Stimulated activated effector memory CD8-positive, alpha-beta T cell treated with anti-CD3 and anti-CD28 coated beads, Interleukin-12 subunit alpha, Interleukin-12 subunit beta, amount 100 ng/mL, for 72 hours (primary cell): ENCODE measurements at places on chromosomes 7 and 10.

DNA sequence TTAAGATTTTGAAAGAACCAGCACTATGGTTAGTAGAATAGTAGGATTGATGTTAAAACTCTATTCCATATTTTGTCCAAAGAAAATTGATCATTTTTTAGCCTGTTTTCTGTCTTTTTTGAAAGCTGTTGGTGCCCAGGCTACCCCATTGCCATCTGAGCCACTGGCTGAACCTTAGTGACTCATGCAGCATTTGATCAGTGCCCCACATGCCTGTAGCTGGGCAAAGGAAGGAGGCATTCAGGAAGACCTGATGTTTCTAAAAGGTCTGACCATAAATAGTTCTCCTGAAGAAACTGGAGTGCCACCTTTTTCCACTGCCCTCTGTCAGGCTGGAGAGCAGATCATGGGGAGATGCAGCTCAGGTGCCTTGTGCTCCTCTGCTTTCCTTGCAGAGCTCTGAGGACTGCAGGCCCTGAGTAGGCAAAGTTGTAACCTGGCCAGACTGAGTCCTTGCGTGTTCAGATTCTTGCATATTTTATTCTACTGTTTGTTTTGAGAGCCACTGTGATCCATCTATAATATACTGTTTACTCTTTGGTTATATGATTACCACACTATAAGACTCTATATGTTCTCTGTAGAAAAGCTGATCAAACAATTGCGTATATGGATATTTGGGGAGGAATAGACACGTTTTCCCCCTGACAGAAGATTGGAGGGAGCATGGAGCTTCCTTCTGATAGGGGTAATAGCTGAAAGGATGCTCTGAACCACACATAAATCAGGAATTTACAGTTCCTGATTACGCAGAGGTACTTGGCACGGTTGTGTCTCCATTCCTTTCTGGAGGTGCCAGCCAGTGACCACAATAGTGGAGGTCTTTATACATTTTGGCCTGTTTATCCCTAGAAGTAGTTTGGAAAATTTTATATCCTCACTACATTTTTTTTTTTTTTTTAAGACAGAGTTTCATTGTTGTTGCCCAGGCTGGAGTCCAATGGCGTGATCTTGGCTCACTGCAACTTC lies 48.9 kb upstream of the GJD4 start:
- DNase-seq = no peak

- DNase-seq = no peak
Observed at GRCh38 chr10:78805176-78805575, 263.6 kb upstream of the ZMIZ1 start.

- no peak for DNase-seq
Observed at GRCh38 chr10:33129141-33129995, 171.3 kb upstream of the ITGB1 start.

GRCh38 chr10:133337370-133337725 lies 652 bp upstream of the CALY start:
- no peak for DNase-seq

DNA sequence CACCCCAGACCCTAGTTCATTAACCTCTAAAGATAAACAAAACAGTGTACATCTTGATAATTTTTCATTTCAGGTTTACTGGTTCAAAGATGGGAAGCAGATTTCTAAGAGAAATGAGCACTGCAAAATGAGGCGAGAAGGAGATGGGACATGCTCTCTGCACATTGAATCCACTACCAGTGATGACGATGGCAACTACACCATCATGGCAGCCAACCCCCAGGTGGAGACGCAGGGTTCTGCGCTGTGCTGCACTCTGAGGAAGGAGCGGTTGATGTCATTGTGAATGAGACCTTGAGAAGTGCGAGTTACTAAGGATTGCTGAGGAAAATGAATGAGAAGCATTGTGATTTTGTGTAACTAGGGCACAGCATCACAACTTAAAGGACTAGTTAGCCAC lies 37.6 kb downstream of the ATOH7 start:
- no peak for DNase-seq

DNA sequence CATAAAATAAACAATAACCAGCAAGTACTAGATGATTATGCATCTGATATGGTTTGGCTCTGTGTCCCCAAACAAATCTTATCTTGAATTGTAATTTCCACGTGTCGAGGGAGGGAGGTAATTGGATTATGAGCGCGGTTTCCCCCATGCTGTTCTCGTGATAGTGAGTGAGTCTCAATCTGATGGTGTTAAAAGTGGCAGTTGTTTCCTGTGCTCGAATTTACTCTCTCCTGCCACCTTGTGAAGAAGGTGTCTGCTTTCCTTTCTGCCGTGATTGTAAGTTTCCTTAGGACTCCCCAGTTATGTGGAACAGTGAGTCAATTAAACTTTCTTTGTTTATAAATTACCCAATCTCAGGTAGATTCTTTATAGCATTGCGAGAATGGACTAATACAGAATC lies 15.1 kb downstream of the CNTNAP2 start:
- no peak for DNase-seq

DNA sequence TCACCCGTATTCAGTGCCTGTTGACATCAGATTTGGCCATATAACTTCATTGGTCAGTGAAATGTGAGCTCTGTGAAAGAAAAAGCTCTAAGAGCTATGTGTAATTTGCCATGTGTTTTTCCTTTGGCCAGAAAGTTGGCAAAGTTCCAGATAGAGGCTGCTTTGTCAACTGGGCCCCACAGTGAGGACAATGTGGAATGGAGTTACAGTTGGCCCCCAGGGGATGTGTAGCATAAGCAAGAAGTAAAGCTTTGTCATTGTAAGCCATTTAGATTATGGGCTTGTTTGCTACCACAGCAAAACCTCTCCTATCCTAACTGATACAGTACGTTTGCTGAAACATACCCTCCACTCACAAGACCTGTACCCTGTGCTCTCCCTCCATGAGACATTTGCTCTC lies 119.1 kb upstream of the HABP2 start:
- no peak for DNase-seq

- no peak for DNase-seq
Observed at GRCh38 chr10:50909334-50910014, 24.0 kb upstream of the A1CF start.

DNA sequence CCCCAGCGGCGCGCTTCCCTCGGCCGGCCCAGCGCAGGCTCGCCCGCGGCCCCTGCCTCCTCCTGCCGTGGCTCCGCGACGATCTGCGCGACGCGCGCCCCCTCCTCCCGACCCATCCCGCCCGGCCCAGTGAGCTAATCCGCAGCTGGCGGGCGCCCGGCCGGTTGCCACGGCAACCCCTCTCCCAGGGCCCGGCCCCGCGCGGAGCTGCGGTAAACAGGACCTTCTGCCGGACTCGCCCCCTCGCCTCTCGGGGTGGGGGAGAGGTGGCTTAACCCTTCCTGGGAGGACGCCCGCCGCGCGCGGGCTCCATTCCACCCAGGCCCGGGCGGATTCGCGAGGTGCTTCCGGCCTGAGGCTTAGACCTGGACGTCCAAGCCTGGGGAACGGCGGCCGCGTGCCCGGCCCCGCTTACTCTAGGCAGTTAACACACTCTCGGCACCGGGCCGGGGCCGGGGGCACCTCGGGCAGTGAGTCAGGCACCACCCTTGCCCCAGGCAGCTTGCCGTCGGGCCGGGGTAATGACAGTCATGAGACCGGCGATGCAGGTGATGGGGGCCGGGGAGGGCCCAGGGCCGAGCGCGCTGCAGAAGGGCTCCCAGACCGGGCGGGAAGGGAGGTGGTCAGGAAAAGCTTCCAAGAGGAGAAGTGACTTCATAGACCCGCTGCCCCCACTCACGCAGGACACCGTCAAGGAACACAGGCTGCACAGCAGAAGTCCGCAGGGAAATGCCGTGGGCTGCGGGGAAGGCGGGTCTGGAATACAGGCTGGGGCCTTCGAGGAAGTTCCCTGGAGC lies at the start of gene DENND2A:
TSS of gene DENND2A (minus strand) at position 87 of the 797 bp plus-strand sequence. CDS start 38,416 bp downstream, outside the sequence.
- DNase-seq = no peak

- DNase-seq = no peak
Observed at GRCh38 chr7:77409739-77410547, 6.2 kb downstream of the GSAP start.

DNA sequence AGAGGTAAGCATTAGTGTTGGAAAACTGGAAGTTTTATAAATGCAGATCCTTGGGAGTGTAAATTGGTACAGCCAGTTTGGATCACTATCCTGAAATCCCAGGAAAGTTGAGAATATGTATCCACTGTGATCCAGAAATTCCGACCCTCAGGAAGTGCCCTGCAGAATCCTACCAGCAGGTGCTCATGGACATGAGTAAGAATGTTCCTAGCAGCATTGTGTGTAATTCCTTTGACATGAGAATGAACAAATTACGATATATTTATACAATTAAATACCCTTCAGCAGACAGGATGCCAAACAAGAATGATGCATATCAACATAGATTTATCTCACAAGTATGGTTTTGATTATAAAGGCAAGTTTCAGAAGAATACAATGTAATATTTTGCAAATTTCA lies 181.6 kb downstream of the XPNPEP1 start:
- DNase-seq = no peak

GRCh38 chr7:24381894-24382505 lies 98.0 kb downstream of the NPY start:
- DNase-seq = no peak

- no peak for DNase-seq
Observed at GRCh38 chr10:79424221-79425073, 21.0 kb downstream of the ZCCHC24 start.

DNA sequence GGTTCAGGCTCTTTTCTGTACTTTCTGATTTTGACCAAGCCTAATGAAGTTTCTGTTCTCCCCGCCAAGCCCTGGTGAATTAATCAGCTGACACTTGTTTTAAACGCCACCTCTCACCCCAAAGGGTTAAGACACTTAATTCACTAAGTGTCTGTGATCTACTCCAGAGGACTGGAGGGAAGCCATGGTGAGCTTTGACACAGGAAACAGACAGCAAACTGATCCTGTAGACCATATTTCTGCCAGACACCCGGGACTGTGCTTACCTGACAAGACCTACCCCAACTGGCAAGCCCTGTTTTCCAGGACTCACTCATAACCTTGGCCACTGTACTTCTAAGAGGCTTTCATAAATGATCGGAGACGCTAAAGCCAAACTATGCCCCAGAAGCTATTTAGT lies 126.0 kb downstream of the STRA8 start:
- no peak for DNase-seq

- DNase-seq = no peak
Observed at GRCh38 chr10:50404021-50404773, 152.9 kb upstream of the ASAH2 start.

- no peak for DNase-seq
Observed at GRCh38 chr7:85664341-85664740, 477.5 kb upstream of the SEMA3D start.

- no peak for DNase-seq
Observed at GRCh38 chr7:80370587-80370986, 141.3 kb downstream of the GNAT3 start.

GRCh38 chr7:154653281-154653680 lies 349.6 kb downstream of the PAXIP1 start:
- no peak for DNase-seq

GRCh38 chr7:897771-898376 lies 21.5 kb downstream of the GET4 start:
- DNase-seq = no peak

GRCh38 chr10:108861181-108861754 lies 1062.0 kb downstream of the XPNPEP1 start:
- no peak for DNase-seq

DNA sequence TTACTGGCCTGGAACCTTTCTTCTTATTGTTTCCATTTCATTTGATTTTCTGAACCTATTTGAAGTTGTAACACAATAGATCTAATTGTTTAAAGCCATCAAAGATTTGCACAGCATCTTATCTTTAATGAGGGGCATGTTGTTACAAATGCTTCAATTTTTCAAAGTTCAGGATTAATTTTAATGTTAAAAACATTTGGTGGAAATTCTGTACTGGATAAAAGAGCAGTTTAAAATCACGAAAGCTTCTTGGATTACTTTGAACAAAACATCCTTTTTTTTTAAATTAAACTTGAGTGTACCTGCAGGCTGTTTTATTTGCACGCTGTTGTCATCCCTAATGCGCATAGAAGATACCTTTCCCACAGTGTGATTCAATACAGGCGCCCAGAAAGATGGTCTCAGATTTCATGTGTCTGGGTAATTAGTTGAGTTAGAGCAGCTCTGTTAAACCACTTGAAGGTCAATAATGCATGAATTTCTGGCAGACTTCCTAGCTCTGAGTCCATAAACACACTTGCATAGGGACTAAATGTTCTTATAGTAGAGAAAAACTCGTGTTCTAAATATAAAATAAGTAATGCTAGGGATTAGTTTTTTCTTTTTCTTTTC lies 29.3 kb upstream of the DDX50 start:
- no peak for DNase-seq

DNA sequence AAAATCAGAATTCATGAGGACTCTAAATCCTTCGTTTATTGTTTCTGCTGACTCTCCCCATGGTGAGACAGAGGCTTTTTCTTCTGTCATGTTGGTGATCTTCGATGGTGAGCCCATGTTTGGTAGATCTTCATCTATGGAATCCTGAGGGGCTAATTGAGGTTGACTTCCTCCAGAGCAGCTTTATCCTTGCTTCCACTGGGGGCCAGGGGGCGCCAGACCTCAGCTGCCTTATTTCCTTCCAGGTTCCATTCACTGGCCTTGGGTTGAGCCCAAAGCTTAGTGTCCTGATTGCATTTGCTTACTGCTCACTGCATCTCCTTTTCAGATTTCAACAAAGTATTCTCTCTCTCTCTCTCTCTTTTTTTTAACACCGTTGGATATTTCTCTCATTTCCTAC lies 80.7 kb downstream of the GCC1 start:
- DNase-seq = no peak

GRCh38 chr10:3578682-3579081 lies 206.3 kb downstream of the KLF6 start:
- no peak for DNase-seq

GRCh38 chr7:1884583-1885350 lies 214.7 kb downstream of the ELFN1 start:
- no peak for DNase-seq

DNA sequence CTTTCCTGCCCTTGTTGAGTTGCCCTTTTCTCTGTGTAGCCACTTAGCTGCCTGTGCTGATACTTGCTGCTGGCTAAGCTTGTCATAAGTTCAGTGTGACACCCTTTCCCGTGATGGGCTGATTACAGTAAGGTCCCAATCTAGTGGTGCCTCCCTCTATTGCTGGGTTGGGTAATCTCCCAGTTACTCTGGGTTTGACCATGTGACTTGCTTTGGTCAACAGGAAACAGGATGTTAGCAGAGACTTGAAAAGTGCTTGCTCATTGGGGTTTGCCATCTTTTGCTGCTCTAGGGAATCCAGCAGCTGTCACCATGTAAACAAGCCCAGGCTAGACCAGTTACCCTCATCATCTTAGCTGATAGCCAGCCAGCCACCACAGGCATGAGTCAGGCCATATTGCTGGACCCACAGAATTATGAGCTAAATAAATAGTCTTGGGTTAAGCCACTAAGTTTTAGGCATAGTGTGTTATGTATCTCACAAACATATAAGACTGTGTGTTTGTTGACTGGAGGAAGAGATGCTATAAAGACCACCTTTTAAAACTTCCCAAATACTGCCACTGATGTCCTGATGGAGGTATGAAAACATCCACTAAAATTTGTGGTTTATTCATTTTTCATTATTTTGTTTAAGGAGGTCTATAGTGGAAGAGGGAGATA lies 4.0 kb upstream of the LEP start:
- DNase-seq = peak; percentile 5

- peak; percentile 58 for DNase-seq
Observed at GRCh38 chr7:149872419-149873073, 1.2 kb upstream of the ATP6V0E2 start.
